ENCODE measurements at places on chromosomes 4 and X.

DNA sequence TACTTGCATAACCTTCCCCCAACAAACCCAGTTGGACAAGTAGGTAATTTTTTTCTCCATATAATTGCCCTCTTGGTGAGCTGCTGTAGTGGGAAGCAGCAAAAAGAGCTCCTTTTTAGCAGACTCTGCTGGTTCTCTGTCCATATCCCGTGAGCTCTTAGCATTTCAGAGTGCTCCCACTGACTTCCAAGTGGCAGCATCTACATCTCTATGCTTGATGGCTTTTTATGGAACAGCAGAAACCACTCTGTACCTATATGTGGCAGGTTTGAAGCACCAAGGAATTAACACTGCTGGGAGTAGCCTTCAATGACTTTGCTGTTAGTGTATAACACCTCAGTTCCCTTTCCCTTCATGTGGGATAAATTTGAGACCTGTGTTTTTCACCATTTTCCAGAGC lies 168.4 kb upstream of the NHS start:
- DNase-seq: no peak

- DNase-seq: no peak
These were observed 56.1 kb downstream of the PLS3 start for GRCh38 chrX:115616943-115617563.

GRCh38 chr4:25320773-25321172 lies 8.2 kb downstream of the ZCCHC4 start:
- no peak for DNase-seq

- no peak for DNase-seq
These were observed 26.3 kb downstream of the CXCL1 start for GRCh38 chr4:73895201-73896175.

GRCh38 chr4:6116696-6117285 lies 83.6 kb downstream of the JAKMIP1 start:
- DNase-seq: no peak

GRCh38 chr4:168604496-168605373 lies 107.9 kb downstream of the PALLD start:
- no peak for DNase-seq

- DNase-seq: no peak
These were observed 303.9 kb upstream of the GATB start for GRCh38 chr4:152064753-152065152.
